Aorta (tissue), 5 donors: ENCODE measurements at places on chromosomes 3 and 15.

GRCh38 chr3:141804447-141804777 is 41.2 kb downstream of the GRK7 start:
- DNase-seq = no peak

DNA sequence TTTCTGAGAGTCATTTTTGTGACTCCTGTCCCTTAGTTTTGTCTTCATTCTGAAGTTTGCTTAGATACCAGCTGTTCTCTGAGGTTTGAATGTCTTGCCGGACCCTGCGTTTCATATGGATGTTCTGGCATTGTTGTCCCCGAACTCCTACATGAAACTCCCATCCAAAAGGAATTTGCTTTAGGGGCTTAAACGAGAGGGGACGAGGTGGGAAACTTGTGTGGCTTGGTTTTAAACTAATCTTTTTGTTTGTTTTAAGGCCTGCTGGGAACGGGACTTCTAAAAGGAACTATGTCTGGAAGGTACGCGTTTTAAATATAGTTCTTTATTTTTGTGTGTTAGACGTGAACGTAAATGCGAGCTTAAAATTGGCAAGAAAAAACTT is 679 bp downstream of the RPL35A start:
- DNase-seq = no peak

DNA sequence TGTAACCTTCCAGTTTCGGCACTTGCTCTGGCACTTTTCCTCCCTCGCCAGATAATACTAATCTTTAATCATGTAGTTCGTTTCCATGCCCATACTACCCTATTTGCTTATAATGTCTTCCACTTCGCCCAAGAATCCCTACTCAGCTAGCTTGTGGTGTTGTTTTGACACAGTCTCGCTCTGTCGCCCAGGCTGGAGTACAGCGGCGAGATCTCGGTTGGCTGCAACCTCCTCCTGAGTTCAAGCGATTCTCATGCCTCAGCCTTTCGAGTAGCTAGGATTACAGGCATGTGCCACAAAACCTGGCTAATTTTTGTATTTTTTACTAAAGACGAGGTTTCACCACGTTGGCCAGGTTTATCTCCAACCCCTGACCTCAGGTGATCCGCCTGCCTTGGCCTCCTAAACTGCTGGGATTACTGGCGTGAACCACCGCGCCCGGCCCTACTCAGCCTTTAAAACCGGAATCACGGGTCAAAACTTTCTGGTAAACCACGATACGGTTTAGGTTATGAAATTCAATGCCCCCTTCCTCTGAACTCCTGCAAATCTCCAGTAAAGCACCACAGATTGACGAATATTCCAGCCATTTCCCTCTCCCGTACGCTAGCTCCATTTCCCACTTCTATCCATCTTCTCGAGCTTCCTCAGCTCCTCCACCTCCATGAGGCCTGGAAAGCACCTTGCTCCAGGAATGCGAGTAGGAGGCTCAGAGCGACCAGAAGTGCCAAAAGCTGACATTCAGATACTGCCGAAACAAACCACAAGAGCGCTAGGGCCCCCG is 878 bp upstream of the RAD51 start:
- no peak for DNase-seq

- no peak for DNase-seq
Measured at GRCh38 chr3:67018105-67018788, 20.1 kb downstream of the KBTBD8 start.
